ENCODE measurements at places on chromosomes 3 and 15.
A peak's percentile ranks its signal among the peaks of the same experiment; 100 is the strongest.

- peak overlapping the region; percentile 34 for H3K27ac ChIP-seq
- peaks cover 36% of the 10 kb centered on the region for H3K4me1 ChIP-seq
- no peaks in the 10 kb centered on the region for H3K27me3 ChIP-seq
- DNase-seq, result no peak
- H3K36me3 ChIP-seq, result peaks cover 7% of the 10 kb centered on the region
These were observed 86.1 kb downstream of the TJP1 start for GRCh38 chr15:29736012-29736743.

GRCh38 chr3:128316481-128316891, 150.2 kb downstream of the DNAJB8 start:
- H3K27me3 ChIP-seq, result no peaks in the 10 kb centered on the region
- H3K36me3 ChIP-seq, result peaks cover 25% of the 10 kb centered on the region
- H3K4me3 ChIP-seq, result no peak overlapping the region

DNA sequence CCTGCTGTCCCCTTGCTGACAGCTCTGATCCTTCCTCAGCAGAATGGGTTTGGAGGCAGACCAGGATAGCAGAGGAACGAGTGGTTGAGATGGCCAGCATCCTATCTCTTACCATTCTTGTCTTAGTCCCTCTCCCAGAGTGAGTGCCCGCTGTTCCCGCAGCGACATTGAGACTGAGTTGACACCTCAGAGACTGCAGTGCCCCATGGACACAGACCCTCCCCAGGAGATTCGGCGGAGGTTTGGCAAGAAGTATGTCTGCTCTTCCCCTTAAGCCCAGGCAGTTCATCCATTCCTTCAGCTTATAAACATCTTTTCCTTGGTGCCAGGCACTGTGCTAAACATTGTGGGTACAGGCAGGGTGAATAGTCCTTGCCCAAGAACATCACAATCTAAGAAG, 21.2 kb downstream of the DUOX1 start:
- no peak overlapping the region for H3K27ac ChIP-seq
- peaks cover 58% of the 10 kb centered on the region for H3K4me1 ChIP-seq

- peaks cover 8% of the 10 kb centered on the region for H3K4me1 ChIP-seq
- H3K27ac ChIP-seq, result no peak overlapping the region
- H3K4me3 ChIP-seq, result no peak overlapping the region
- DNase-seq, result no peak
These were observed 9.6 kb upstream of the CYP11A1 start for GRCh38 chr15:74376825-74377581.

DNA sequence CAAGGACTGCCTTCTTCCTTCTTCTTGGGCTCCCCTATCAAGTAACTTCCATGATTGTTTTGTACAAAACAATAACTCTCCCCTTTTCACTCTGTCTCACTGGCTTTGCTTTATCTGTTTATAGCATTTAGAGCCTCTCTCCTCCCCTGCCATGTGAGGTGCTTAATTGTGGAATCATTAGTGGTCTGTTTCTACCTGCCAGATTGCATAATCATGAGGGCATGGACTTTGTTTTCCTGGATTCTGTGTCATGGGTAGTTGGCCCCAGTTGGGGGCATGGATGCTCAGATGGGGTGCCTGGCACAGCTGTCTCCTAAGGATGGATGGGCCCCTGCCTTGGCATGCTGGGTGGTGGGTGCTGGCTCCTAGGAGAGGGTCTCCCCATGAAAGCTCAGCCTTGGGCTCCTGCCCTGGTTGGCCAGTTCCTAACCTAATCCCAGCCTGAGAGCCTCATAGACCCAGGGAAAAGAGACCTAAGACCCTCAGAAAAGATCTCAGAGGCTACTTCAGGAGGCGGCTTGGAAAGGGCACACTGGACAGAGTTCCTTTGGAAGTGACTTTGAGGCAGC, 8.0 kb upstream of the CTXND1 start:
- no peaks in the 10 kb centered on the region for H3K36me3 ChIP-seq
- H3K4me3 ChIP-seq, result no peak overlapping the region
- H3K4me1 ChIP-seq, result no peaks in the 10 kb centered on the region
- no peak overlapping the region for H3K27ac ChIP-seq
- DNase-seq, result no peak

Data from esophagus squamous epithelium (tissue), 5 donors.